ENCODE measurements at places on chromosomes 7 and 10. TPM values are rescaled to one million over a fixed set of nuclear protein-coding genes. Genes with fewer than 3 reads are reported as not detected.

The SPDYE11 gene
- total RNA-seq: not detected

The SPACDR gene
- not detected for total RNA-seq

The GJD4 gene
- not detected for total RNA-seq

The ELAPOR2 gene
- total RNA-seq: 1.7 TPM

The SFTPA1 gene
- not detected for total RNA-seq

The GDF2 gene
- total RNA-seq: not detected

The GNAT3 gene
- not detected for total RNA-seq

All from fibroblast of villous mesenchyme (primary cell).